ENCODE measurements at places on chromosomes 7 and 10. TPM values are rescaled to one million over a fixed set of nuclear protein-coding genes. Genes with fewer than 3 reads are reported as not detected.

GRCh38 chr10:50393784-50394467, 142.6 kb upstream of the ASAH2 start:
- H3K27me3 ChIP-seq, result no peaks in the 10 kb centered on the region
- H3K4me3 ChIP-seq, result no peak overlapping the region
- no peak overlapping the region for H3K27ac ChIP-seq
- DNase-seq, result no peak
- peaks cover 8% of the 10 kb centered on the region for H3K36me3 ChIP-seq
- H3K4me1 ChIP-seq, result peaks cover 27% of the 10 kb centered on the region

- no peak for DNase-seq
- H3K4me3 ChIP-seq, result no peak overlapping the region
- no peaks in the 10 kb centered on the region for H3K36me3 ChIP-seq
- H3K27me3 ChIP-seq, result peaks cover 3% of the 10 kb centered on the region
- H3K4me1 ChIP-seq, result no peaks in the 10 kb centered on the region
Measured at GRCh38 chr10:58086144-58086762, 181.4 kb downstream of the IPMK start.

GRCh38 chr7:27297356-27297755, 54.8 kb downstream of the EVX1 start:
- H3K4me3 ChIP-seq, result no peak overlapping the region
- no peaks in the 10 kb centered on the region for H3K4me1 ChIP-seq
- H3K27ac ChIP-seq, result no peak overlapping the region
- peaks cover 5% of the 10 kb centered on the region for H3K27me3 ChIP-seq
- no peaks in the 10 kb centered on the region for H3K36me3 ChIP-seq

GRCh38 chr10:7302930-7303557, 107.8 kb downstream of the SFMBT2 start:
- H3K36me3 ChIP-seq, result peaks cover 34% of the 10 kb centered on the region
- no peak overlapping the region for H3K27ac ChIP-seq
- no peaks in the 10 kb centered on the region for H3K27me3 ChIP-seq
- no peak for DNase-seq

The FGL2 gene
- 1.7 TPM for total RNA-seq

All from activated CD4-positive, alpha-beta T cell treated with anti-CD3 and anti-CD28 coated beads, Interleukin-2, amount 10 ng/mL, durations not matched to agents 24 days and 14 days (primary cell).